ENCODE measurements at places on chromosomes 12 and 14.

DNA sequence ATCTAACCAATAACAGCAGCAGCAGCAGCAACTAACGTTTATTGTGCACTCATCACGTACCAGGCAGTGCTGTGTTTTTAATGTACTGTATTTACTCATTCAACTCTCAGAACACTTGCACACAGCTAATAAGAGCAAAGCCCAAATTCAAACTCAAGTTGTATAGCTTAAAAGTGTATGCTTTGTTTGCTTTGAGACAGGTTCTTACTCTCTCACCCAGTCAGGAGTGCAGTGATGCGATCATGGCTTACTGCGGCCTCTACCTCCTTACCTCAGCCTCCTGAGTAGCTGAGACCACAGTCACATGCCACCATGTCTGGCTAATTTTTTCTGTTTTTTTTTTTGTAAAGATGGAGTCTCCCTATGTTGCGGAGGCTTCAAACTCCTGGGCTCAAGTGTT lies 105.4 kb downstream of the PAPLN start:
- no peak for DNase-seq

DNA sequence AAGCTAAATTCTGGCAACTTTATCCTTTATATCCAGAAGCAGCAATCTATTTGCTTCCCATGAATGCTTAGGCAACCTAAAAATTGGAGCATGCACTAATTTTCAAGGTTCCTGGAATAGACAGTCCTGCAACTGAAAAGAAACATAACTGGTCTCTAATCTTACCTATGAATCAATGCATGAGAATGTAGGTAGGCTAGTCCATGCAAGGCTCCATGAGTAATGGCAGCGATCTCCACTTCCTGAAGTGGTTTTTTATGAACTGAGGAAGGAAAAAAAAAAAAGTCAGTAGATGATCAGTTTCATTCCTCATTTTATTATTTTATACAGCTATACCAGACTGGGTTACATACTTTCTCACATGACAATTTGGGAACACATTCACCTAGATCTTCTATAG lies 102.0 kb downstream of the PEBP1 start:
- no peak for DNase-seq

DNA sequence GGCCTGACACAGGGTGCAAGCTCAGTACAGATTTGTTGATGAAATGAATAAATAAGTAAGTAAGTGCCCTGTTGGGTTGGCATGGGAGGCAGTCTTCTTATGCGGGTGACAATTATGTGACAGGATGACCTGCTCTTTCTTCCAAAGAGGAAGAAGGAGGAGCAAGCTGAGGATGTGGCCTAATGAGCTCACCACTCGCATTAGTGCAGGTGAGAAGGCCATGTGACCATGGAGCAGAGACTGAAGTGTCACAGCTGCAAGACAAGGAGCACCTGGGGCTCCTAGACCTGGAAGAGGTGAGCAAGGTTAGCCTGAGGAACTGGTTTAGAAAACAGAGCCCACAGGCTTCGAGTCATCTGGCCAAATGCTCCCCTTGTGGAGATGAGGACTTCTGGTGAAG lies 34.9 kb downstream of the LRTM2 start:
- DNase-seq: peak; percentile 45

- peak; percentile 83 for DNase-seq
Observed at GRCh38 chr12:92516277-92516600, 186.6 kb upstream of the PLEKHG7 start.

DNA sequence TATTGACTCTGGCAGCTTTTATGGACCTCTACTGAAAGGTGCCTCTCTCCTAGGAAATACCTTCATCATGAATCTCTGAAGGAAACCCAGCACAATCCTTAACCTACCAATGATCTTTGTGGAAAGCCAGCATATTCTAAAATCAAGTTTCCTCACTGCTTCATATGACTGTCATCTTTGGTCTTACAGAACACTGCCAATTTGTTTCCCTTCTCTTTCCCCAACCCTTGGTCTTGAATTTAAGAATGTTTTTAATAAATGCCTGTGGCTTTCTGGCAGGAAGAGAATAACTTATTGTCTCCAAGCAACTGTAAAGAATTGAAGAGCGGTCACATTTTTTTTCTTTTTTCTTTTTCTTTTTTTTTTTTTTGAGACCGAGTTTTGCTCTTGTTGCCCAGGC lies 427.6 kb downstream of the IPO8 start:
- DNase-seq: no peak

DNA sequence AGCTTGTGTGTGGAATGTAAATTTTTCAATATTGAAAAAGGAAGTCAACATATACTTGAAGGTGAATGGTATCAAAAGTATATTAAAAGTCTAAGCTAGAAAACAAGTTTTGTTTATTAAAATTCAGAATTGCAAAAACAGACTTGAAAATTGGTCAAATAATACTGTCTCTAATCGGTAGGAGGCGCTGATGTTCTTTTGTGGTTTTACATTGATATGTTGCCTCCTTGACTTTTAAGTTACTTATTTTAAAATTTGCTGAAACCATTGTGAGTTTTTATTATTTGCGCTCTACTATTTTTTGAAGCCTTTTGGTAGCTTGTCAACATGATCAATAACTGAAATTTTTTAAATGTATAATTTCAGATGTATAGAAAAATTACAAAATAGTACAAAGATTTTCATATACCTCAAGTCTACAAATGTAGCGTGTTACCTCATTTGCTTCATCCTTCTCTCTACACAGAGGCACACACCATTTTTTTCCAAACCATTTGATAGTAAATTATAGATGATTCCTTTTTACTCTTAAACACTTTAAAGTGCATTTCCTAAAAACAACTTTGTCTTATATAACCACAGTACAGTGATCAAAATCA lies 6.9 kb downstream of the RTRAF start:
- no peak for DNase-seq

DNA sequence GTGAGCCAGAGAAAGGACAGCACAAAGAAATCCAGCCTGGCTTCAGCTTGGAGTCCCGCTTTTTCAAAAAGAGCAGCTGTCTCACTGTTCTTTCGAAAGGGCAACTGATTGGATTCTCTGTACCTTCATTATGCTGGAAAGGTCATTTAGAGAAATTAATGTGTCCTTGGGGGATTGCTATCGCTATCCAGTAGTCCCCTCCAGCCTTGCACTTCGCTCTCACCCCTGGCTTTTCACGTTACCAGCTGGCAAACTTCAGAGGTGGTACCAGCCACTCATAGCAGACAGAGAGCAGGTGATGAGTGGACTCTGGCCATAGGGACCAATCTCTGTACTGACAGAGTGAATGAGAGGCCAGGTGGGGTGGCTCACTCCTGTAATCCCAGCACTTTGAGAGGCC lies 11.8 kb upstream of the NUAK1 start:
- no peak for DNase-seq

DNA sequence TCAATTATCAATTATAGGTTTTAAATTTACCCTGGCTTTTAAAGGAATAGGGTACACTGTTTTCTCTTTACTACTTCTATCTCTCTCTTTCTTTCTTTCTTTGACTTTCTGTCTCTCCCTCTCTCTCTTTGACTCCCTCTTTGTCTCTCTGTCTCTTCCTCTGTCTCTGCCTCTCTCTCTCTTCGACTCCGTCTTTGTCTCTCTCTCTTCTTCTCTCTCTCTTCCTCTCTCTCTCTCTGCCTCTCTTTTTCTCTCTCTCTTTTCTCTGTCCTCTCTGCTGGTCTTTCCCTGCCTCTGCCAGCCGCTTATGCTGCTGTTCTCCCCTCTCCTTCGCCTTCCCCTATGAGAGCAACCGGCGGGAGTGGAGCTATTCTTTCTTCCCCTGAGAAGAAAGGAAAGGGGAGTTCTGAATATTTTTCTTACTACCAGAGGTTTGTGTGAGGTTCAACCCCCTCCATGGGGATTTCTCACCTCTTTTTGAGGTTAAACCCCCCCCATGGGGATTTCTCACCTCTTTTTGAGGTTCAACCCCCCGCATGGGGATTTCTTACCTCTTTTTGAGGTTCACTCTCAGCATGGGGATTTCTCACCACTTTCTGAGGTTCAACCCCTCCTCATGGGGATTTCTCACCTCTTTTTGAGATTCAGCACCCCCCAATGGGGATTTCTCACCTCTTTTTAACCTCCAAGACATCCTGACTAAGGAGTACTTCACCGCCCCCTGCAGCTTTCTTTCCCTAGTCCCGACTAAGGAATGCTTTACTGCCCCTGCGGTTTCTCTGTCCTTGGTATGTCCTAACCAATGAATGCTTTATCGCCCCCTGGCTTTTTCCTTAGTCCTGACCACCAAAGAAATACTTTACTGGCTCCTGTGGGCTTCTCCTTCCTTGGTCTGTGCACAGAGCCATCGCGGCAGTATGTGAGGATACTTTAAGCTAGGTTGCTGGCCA lies 27.4 kb upstream of the DDHD1 start:
- DNase-seq: peak; percentile 72

- DNase-seq: no peak
Observed at GRCh38 chr12:84702001-84702400, 210.6 kb downstream of the SLC6A15 start.

- no peak for DNase-seq
Observed at GRCh38 chr12:82361461-82361915, 3.2 kb downstream of the METTL25 start.

- peak; percentile 60 for DNase-seq
Observed at GRCh38 chr12:104285740-104286515, 17.6 kb upstream of the EID3 start.

DNA sequence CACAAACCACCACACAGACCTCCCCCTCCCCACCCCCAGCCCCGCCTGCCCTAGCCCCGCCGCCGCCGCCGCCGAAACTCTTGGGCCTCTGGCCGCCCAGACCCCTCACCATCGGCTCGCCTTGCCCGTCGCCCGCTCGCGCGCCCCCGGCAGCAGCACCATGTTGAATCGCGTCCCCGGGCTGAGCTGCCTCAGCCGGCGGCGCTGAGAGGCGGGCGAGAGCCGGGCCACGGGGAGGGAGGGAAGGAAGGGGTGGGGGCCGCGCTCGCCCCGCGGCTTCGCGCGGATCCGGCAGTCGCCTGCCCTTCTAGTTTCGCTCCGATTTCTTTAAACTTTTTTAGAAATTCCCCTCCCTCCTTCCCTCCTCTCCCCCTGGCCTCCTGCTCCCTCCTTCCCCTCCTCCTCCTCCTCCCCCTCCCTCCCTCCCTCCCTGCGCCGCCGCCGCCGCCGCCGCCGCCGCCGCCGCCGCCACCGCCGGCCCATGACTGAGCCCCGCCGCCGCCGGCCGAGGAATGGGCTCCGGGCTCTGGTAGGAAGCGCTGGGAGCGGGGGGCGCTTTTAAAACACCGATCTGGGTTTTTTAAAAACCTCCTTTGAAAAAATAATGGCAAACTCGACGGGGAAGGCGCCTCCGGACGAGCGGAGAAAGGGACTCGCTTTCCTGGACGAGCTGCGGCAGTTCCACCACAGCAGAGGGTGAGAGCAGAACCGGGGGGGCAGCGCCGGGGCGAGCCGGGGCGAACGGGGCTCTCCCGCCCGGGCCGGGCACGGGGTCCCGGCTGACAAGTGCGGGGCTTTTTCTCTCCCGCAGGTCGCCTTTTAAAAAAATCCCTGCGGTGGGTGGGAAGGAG lies at the start of gene ARID2:
Gene ARID2, plus strand, starts transcription at position 474 of the 851 bp plus-strand sequence. Its CDS starts 131 bp downstream, at position 605.
- peak; percentile 85 for DNase-seq

GRCh38 chr12:54206791-54207190 lies 18.0 kb upstream of the SMUG1 start:
- DNase-seq: no peak

- peak; percentile 43 for DNase-seq
Observed at GRCh38 chr14:101225157-101226152, 321.9 kb upstream of the RTL1 start.

GRCh38 chr12:13163868-13164635 lies 32.5 kb upstream of the EMP1 start:
- peak; percentile 94 for DNase-seq

- DNase-seq: no peak
Observed at GRCh38 chr12:99611599-99611998, 36.0 kb upstream of the GARIN6 start.

DNA sequence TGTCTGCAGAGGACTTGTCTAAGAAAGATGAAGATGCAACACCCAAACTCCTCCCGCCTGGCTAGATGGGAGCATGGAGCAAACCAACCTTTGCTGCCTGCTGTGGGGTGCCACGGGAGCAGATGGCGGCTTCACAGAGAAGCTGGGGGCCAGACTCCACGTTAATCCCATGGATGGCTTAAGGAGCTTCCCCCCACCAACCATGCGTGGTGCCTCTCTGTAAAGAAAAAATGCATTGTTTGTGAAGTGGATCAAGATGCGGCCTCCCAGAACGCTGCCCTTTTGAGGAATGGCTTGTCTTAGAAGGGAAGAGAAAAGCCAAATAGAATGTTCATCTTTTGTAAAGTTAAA lies 15.6 kb downstream of the MVK start:
- no peak for DNase-seq

GRCh38 chr14:68477110-68477455 lies 315.8 kb downstream of the ZFP36L1 start:
- DNase-seq: no peak

- peak; percentile 56 for DNase-seq
Observed at GRCh38 chr12:48812389-48812788, 5.9 kb upstream of the CACNB3 start.

DNA sequence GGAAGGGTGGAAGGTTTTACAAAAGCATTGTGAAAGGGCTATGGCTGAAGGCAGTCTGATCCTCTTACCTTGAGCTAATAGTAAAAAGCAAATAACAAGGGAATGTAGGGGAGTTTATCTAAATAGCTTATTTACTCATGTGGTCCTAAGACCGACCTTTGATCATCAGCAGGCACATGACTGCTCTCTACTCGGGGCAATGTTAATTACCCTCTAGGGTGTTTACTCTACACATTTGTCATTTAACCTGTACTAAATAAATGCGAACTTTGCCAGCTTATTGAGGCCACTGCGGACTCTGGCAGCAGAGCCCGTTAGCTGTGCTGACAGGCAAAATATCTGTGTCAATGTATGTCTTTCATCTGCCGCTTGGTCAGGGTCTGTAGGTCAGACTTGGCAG lies 768.3 kb upstream of the ATXN7L3B start:
- no peak for DNase-seq

GRCh38 chr12:56028511-56029165 lies 7.8 kb downstream of the IKZF4 start:
- DNase-seq: no peak

- DNase-seq: no peak
Observed at GRCh38 chr14:23589606-23590005, 11.0 kb upstream of the JPH4 start.

DNA sequence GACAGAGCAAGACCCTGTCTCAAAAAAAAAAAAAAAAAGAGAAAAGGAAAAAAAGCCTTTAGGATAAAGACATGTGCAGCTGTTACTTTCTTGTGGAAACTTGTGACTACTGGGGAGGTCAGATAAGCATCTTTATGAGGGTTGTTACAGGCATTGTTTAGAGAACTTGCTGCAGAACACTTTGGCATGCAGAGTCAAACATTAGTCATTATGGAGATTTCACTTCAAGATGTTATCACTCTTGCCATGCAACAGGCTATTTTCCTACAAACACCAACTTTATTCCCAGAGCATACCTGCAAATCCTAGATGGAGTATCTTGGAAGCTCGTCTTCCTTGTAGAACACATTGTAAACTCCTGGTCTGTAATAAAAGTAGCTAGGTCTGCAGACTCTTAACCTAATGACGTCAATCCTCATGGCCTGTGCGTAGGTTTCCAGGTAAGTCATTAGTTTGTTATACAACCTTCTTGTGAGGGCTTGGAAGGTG lies 36.3 kb upstream of the WDR89 start:
- peak; percentile 82 for DNase-seq
